ENCODE measurements at places on chromosomes 5 and 9. TPM values are rescaled to one million over a fixed set of nuclear protein-coding genes. Genes with fewer than 3 reads are reported as not detected.

GABRP gene
- 1.1 TPM for total RNA-seq

OR2V1 gene
- not detected for total RNA-seq

RNF180 gene
- 1.0 TPM for total RNA-seq

IPO11 gene
- total RNA-seq = 29.1 TPM

UBE2QL1 gene
- total RNA-seq = not detected

MED27 gene
- total RNA-seq = 24.7 TPM

LECT2 gene
- total RNA-seq = not detected

MCCC2 gene
- total RNA-seq = 21.8 TPM

SV2C gene
- not detected for total RNA-seq

TBC1D13 gene
- total RNA-seq = 18.2 TPM

ENHO gene
- total RNA-seq = 0.14 TPM

CBY3 gene
- total RNA-seq = 0.29 TPM

PLPP7 gene
- total RNA-seq = 4.3 TPM

Measured in placental pericyte (primary cell).